ENCODE measurements at places on chromosomes 11 and 22.

DNA sequence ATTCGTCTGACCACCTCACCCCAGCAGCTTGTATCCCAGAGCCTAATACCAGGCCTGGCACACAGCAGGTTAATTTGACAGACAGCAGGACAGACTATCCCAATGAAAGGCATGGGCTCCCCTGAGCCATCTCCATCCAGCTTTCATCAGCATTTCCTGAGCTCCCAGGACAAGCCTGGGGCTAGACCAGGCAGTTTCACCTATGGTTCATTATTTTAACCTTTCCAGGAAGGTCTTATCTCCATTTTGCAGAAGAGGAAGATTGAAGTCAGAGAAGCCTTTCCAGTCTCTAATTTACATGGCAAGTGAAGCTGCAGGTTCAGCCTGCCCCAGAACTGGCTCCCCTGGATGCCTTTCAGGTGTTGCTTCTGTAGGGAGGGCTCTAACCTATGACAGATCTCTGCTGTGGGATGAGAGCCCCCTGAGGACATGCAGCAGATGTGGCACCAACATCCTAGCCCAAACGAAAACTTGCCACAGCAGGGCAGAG, 17.0 kb downstream of the ARRB1 start:
- no peak for DNase-seq

- DNase-seq, result no peak
Measured at GRCh38 chr11:41044747-41045146, 414.7 kb downstream of the LRRC4C start.

DNA sequence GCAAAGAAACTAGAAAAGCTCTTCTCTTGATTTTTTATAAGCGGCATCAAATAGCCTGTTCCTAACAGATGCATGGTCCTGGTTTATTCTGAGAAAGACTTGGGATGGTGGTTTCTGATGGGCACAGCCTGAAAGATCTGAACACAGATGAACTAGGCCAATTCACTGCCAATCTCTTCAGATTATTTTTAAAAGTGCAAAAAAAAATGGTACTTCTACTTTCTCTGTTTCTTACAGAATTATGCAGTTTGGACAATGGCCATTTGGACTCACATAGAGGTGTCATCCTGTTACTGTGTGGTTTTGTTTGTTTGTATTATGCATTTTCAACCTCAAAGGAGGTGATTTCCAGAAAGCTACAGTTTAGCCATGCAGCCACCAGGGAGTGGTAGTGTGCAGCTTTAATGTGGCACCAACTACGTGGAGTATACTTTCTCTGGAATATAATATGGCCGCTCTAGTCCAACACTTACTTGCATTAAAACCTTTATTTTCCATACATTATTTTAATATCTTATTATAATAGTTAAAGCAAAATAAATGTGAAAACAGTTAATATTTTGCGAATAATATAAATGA, 469.8 kb upstream of the KIRREL3 start:
- peak; percentile 3 for DNase-seq

GRCh38 chr11:8671651-8672062, 10.8 kb downstream of the TRIM66 start:
- no peak for DNase-seq

DNA sequence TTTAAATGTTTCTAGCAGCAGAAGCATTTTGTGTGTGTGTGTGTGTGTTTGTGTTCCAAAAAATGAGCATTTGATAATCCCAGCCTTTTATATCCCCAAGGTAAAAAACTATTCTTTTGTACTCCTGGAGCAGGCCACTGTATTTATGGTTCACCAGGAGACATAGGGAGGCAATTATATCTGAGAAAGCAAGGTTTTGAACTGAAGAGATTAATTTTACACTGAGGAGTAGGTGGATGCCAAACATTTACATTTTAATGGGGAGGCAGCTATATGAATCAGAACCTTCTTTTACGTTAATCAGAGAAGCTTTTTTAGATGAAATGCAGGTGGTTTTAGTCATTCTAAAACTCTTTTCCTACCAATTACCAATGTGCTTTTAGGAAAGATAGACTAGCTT, 1374.0 kb upstream of the TENM4 start:
- no peak for DNase-seq

DNA sequence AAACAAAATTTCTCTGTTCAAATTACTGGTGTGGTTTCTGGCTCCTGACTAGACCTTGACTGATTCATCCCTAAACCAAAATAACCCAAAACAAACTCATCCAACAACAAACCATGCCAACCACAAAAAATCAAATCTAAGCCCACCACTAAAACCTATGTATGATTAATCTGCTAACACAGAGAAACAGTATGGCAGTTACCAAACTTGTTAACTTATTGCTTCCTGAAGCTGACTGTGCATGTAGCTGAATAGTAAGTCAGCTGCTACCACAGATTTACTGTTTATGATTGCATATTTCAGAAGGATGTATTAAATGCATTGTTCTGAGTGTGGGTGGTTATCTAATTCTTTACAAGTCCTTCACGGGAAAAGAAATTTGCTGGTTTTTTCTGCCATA, 231.1 kb downstream of the SWAP70 start:
- DNase-seq, result no peak

GRCh38 chr11:48106166-48106565, 110.4 kb upstream of the OR4B1 start:
- no peak for DNase-seq

GRCh38 chr11:104916442-104916841, 18.2 kb upstream of the CASP12 start:
- no peak for DNase-seq

GRCh38 chr11:91163619-91164451, 941.0 kb upstream of the CHORDC1 start:
- DNase-seq, result peak; percentile 15

- DNase-seq, result peak; percentile 96
Measured at GRCh38 chr22:35835998-35836691, 118.5 kb downstream of the APOL5 start.

DNA sequence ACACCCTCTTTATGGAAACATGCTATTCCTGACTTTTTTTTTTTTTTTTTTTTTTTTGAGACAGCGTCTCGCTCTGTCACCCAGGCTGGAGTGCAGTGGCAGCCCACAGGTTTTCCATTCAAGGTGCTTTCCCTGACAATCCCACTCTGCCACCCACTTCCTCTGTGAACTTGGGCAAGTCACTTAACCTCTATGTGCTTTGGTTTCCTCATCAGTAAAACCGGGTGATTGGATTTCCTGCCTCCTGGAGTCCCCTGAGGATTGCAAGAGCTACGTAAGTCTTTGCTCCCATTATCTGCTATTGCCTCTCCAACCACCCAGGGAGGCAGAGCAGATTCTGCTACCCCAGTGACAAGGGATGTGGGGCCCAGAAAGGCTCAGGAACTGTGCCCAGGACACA, 54.1 kb downstream of the CELSR1 start:
- no peak for DNase-seq

DNA sequence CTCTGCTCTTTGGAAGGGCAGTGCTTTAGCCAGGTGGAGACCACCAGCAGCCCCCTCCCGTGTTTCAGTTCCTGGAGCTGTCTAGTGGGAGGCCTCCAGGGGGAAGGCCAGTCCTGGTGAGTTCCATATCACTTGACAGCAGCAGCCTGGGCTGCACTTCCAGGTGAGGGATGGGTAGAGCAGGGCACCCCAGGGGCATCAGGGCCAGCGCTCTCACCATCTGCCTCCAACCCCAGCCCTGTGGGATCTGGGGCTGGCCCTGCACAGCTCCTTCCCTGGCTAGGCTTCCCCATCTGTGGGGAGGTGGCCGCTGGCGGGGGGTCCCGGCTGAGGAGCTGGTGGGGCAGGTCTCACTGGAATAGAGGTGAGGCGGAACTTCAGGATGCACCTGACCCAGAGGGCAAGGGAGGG, 60.5 kb downstream of the MORC2 start:
- no peak for DNase-seq

DNA sequence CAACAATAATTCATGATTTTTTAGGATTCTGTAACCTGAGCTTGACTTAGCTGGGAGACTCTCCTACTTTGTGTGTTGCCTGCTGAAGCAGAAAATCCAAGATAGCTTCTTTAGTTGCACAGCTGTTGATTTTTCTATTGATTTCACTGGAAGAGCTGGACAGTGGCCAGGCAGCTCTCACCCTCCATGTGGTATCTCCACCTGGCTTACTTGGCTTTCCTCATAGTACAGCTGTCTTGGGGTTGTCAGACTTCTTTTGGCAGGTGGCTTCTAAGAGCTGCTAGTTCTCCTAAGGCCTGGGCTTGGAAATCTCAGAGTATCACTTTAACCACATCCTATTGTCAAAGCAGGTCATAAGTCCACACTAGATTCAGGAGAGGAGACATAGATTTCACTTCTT, 130.8 kb upstream of the SPON1 start:
- no peak for DNase-seq

- DNase-seq, result no peak
Measured at GRCh38 chr11:5137014-5137413, 1.1 kb downstream of the OR52A5 start.

DNA sequence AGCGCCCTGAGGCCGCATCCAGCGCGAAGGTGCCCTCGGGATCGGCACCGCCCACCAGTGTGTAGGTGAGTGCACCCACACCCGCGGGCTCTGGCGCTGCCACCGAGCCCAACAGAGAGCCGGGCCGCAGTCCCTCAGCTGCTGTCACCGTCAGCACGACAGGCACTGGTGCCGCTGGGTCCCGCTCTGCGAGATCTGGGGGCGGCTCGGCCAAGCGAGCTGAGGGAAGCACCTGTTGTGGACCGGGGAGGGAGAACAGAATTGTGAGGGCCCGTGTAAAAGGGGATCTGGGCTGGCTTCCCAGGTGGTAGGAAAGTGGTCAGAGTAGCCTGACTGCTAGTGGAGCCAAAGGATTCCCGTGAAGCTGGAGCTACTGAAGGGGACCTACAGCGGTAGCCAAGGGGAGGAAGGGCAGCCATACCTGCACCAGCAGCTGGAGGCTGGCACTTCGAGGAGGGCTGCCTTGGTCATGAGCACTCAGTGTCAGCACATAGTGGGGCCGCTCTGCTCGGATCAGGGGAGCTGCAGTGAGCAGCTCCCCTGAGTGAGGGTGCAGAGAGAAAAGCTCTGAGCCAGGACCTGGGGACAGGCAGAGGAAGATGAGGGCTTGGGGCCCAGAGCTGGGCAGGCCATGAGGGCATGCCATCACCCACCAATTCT, 11.5 kb upstream of the TPP1 start:
- DNase-seq, result no peak

- no peak for DNase-seq
Measured at GRCh38 chr11:17781221-17781620, 46.6 kb downstream of the KCNC1 start.

- no peak for DNase-seq
Measured at GRCh38 chr11:128450882-128451651, 136.3 kb downstream of the ETS1 start.

GRCh38 chr11:33869481-33870422, 22.1 kb downstream of the LMO2 start:
- DNase-seq, result no peak

GRCh38 chr11:128058580-128059208, 528.7 kb downstream of the ETS1 start:
- DNase-seq, result peak; percentile 0

GRCh38 chr11:40227730-40228129, 1231.7 kb downstream of the LRRC4C start:
- no peak for DNase-seq

- DNase-seq, result no peak
Measured at GRCh38 chr22:30304495-30305244, 15.4 kb upstream of the CASTOR1 start.

- DNase-seq, result no peak
Measured at GRCh38 chr11:118325283-118325682, 17.2 kb downstream of the CD3D start.

- peak; percentile 87 for DNase-seq
Measured at GRCh38 chr11:33802194-33802950, 28.1 kb upstream of the FBXO3 start.

GRCh38 chr22:42702675-42703074, 18.0 kb downstream of the A4GALT start:
- DNase-seq, result no peak

DNA sequence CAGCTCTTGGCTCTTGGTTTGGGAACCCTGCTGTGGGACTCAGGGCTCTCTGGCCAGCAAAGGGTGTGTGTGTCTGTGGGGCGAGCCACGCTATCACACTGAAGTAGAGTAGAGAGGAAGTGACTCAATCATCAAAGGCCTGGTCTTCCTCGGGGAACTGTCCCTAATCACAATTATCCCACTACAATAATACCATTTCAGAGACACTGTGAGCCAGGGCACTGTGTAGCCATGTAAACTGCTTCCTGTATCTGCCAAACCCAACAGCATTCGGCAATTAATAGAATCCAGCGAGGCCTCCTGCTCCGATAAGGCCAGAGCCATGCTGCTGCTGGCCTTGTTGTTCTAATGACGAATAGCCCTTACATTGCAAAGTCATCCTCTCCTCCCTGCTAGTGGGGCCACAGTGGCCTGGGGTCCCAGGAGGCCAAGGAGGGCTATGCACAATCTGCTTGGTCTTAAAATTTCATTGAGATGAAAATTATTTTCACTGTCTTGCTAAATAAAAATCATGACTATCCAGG, 49.8 kb upstream of the LMO2 start:
- no peak for DNase-seq

- no peak for DNase-seq
Measured at GRCh38 chr11:90189011-90189410, 33.8 kb downstream of the CHORDC1 start.

GRCh38 chr11:77144196-77144856, 16.3 kb downstream of the MYO7A start:
- no peak for DNase-seq

DNA sequence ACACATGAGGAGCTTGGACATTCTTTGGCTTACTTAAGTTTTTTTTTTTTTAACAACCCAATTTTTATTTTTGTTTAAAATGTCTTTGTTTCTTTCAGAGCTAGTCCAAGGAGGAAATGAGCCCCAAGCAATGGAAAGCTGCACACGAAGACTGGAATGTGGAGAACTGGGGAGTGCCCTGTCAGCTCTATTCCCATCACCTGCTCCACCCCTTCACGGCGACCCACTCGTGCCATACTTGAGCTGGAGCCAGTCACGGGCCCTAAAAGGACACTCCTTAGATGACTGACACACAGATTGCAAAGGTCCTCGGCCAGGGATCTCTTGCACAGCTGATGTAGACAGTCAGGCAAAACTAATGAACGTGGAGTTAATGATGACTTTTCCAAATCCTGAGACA, 10.6 kb upstream of the SLC25A18 start:
- no peak for DNase-seq

DNA sequence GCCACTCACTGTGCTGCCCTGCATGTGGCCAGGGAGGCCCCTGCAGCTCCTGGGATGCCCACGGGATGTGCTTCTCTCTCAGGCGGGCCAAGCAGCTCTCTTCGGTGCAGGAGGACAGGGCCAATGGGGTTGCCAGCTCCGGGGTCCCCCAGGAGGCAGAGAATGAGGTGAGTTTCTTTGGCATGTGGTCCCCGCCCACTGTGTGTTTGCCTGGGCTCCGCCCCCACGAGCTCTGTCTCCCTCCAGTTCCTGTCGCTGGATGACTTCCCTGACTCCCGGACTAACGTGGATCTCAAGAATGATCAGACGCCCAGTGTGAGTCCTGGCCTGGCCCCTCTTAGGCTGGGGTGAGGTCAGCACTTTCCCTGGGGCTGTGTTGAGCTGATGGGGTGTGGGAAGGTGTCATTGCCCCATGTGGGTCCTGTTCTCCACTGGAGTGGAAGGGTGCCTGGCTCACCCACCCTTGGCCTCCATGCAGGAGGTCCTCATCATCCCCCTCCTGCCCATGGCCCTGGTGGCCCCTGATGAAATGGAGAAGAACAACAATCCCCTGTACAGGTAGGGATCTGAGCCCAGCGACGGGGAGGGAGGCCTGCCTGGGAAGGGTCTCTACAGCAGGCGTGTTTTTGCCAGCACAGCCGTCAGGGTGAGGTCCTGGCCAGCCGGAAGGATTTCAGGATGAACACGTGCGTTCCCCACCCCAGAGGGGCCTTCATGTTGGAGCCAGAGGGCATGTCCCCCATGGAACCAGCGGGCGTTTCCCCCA, 7.7 kb downstream of the SCO2 start:
- no peak for DNase-seq

All from RKO (cell line).